ENCODE measurements at places on chromosomes 3 and 15.

- DNase-seq = peak; percentile 49
These were observed 111.1 kb downstream of the KLF13 start for GRCh38 chr15:31437686-31438085.

GRCh38 chr3:25468866-25469319 lies 40.8 kb downstream of the RARB start:
- no peak for DNase-seq

DNA sequence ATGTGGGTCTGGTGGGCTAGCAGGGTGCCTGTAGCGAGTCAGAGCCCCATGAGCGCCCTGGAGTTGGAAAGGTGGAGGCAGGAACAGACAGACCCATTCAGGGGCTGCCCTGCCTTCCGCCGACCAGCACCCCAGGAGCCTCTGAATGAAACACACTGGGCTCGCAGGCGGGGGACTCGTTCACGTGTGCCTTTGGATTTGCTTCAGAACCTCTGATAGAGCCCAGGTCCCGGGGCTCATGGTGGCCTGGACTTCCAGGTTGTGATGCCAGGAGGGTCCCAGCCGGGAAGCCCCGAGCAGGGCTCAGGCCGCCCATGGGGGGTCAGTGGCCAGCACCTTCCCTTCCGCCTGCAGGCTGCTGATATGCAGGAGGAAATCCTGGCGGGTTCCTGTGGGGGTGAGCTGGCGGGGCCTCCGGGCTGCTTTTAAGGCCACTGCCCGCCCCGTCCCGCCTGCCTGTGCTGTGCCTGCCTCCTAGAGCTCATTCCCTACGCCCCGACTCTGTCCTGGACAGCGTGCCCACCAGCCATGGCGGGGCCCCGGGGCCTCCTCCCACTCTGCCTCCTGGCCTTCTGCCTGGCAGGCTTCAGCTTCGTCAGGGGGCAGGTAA lies at the start of gene STAB1:
TSS of gene STAB1 (plus strand) at position 453 of the 610 bp plus-strand sequence. CDS start at position 529, 76 bp downstream.
- DNase-seq = no peak

- DNase-seq = no peak
These were observed 12.1 kb upstream of the SKOR1 start for GRCh38 chr15:67813104-67813634.

DNA sequence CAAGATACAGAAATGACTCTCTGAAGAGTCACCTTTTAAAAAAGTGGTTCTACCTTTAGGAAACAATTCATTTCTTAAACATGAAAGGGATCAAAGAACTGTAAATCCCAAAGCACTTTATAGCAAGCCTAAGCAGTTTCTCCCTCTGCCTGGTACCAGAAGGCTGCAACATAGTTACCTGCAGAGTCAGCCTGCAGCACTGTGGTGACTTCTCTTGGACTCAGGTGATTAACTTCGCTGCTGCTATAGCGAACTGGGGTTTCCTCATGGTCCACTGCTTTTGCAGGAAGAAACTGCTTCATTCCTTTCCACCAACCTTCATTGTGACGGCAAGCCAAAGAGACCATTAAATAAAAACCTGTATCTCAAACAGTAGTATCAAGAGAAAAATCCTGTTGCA lies 37.3 kb downstream of the ST3GAL6 start:
- DNase-seq = no peak

DNA sequence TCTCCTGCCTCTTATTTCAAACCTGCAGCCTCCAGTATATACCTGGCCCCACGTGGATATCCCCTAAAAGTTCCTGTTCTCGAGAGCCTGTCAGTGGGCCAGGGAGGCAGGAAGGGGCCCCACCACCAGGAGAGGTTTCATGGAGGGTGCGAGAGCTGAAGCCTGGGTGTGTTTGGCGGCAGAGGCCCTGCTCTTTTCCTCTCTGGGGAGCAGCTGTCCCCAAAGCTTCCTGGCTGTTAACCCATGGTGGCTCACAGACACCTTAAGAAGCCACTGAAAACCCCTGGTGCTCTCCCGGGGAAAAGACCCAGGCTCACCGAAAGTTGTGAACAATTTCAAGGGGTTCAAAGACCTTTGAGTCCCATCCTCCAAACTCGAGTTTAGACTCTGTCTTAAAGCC lies 1.1 kb downstream of the PRRT3 start:
- no peak for DNase-seq

DNA sequence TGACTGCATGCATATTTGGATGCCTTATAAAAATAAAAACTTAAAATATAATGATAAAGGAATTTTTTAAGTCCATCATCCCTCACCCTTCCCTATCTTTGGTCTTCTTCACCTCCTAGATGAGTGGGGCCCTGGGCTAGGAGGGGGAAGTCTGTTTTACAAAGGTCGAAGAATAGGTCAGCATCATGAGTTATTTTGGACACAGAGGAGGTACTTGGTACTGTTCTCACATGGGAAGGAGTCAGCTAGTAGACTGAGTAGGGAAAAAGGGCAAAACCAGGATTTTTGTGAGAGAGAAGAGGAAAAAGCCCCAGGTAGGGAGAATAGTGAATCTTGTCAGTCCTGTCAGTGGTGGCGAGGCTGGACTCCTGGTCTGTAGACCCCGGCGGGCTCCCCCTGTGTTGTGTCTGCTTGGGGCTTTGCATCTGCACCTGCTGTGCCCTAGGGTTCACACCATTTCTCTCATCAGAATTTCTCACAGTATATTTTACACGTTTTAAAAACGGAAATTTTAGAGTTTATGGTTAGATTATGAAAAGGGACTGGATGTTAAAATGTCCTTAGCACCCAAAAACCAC lies 17.2 kb downstream of the GCSAM start:
- DNase-seq = no peak

DNA sequence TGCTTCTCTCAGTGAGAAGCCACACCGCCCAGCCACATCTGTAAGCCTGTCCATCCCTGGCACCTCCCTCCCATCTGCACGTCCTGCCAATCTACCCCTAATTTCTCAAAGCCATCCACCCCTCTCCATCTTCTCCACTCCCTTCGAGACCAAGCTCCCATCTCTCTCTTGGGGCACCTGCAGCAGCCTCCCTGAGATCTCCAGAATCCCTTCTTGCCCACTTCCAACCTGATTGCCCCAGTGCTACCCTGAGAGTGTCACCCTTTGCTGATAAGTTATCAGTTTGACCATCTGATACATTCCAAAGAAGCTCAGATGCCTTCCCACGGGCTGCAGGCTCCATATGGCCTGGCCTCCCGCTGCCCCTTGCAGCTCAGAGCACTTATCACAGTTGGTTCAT lies 496.1 kb downstream of the SHQ1 start:
- no peak for DNase-seq

DNA sequence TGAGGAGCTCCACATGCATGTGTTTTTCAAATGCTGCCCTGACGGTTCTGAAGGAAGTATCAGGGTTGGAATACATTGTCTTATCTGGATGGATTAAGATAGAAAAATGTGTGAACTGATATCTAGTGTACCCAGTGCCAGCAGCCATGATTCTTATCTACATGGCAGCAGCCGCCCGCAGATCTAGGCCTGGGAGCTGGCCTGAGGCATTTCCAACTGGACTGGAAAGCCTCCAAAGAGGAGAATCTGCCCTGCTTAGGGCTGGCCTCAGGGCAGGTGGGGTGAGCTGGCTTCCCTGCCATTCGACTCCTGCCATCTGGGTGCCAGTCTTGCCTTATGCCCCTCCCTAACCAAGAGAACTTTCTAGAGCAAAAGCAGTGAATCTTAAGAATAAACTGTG lies 125.8 kb downstream of the SSR3 start:
- no peak for DNase-seq

DNA sequence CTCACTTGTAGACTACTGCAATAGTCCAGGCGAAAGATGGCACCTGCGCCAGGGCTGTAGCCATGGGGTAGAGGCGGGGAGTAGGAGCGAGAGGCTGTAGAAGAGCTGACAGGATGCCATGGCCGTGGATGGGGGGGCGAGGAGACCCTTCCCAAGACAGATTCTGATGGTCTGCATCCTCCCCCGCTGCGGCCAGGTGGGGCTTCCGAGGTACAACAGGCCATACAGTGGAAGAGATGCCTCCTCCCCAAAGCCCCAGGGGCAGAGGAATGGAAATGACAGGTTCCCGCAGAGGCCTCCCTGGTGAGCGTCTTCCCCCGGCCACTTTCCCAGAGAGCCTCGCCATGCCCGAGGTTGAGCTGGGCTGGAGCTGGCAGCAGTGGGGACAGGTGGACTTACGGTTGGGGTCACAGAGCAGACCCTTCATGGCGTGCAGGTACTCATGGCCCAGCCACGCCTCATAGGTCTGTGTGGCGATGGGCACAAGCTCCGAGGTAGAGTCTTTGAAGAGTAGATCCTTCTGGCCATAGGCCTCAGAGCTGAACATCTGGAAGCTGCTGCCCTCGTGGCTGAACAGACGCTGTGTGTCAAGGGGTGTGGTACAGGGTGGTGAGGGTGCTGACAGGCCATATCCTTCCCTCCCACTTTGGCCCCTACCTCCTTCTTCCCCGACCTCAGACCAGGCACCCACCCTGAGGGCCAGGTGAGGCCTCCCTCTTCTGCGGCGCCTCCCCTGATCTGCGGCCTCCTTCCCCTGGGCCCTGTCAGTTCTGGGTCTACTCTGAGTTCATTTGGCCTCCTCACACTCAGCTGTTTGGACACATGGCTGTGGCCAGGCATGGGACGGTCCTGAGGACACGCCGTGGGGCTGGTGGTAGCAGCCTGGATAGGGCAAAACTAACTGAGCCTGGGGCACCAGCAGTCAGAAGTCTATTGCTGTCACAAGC lies 13.6 kb downstream of the MELTF start:
- DNase-seq = no peak

DNA sequence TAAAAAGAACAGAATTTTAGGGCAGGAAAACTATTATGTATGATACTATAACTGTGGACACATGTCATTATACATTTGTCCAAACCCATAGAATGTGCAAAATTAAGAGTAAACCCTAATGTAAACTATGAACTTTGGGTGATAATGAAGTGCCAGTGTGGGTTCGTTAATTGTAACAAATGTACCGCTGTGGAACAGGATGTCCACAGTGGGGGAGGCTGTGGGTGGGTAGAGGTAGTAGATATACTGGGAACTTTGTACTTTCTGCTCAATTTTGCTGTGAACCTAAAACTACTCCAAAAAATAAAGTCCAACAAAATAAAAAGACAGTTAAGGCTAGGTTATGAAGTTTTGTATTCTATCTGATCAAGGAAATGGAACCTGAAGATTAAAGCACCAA lies 24.8 kb downstream of the CD96 start:
- no peak for DNase-seq

GRCh38 chr3:129345971-129346370 lies 67.3 kb downstream of the HMCES start:
- DNase-seq = no peak

GRCh38 chr3:167102071-167102470 lies 278.0 kb downstream of the ZBBX start:
- DNase-seq = no peak

DNA sequence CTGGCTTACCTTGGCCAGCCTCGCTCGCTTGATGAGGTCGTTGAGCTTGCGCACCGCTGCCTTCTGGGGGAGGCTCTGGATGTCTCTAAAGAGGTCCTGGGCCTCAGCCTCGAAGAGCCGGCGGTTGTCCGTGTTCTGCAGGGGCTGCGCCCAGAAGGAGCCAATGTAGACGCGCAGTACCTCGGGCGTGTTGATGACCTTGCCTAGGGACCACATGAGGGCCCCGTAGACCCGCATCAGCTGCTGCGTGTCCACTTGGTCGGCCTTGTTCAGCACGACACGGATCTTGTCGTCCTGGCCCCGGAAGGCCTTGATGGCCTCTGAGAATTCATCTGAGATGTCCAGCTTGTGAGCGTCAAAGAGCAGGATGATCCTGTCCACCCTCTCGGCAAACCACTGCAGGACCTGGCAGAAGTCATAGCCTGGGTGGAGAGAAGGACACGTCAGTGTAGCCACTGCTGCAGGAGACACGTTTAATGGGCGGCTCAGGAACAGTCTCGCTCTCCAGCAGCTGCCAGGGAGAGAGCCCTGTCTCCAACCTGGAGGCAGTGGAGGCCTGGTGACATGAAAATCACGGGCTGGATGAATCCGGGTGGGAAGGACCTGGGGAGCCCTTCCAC lies 25.5 kb upstream of the SPTBN5 start:
- DNase-seq = no peak

- no peak for DNase-seq
These were observed 559.3 kb upstream of the ARRDC4 start for GRCh38 chr15:97401195-97401594.
